ENCODE measurements at places on chromosomes 2 and 18.

DNA sequence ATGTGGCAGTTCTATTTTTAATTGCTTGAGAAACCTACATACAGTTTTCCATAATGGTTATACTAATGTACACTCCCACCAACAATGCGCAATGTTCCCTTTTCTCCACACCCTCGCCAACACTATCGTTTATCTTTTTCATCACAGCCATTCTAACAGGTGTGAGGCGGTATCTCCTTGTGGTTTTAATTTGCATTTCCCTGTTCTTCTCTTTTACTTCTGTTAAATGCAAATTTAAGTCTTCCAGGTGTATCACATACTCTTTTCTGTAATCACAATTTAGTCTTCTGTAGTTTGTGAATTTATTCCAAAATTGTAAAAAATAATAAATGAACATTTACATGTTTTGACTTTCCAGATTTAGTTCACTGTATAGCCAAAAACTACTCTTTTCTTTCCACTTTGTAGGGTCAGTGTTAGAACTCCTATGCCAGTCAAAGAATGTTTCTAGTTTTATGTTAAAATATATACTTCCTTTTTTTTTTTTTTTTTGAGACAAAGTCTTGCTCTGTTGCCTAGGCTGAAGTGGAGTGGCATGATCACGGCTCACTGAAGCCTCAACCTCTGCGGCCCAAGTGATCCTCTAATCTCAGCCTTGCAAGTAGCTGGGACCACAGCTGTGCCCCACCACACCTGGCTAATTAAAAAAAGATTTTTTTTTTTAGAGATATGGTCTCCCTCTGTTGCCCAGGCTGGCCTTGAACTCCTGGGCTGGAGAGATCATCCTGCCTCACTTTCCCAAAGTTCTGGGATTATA lies 15.4 kb upstream of the ACYP2 start:
- DNase-seq = no peak

GRCh38 chr2:28952836-28953211 lies 28.3 kb upstream of the TOGARAM2 start:
- no peak for DNase-seq

DNA sequence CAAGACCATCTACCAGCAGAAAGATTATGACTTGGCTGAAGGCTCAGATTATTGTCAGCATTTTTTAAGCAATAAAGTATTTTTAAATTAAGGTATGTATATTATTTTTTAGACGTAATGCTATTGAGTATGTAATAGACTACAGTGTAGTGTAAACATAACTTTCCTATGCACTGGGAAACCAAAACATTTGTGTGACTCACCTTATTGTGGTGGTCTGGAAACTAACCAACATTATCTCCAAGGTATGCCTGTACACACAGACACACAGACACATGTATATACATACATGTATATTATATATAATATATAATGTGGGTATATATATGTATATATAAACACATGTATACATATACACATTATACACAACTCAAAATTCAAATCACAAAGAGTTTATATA lies 9.1 kb upstream of the TMEFF2 start:
- DNase-seq = no peak

DNA sequence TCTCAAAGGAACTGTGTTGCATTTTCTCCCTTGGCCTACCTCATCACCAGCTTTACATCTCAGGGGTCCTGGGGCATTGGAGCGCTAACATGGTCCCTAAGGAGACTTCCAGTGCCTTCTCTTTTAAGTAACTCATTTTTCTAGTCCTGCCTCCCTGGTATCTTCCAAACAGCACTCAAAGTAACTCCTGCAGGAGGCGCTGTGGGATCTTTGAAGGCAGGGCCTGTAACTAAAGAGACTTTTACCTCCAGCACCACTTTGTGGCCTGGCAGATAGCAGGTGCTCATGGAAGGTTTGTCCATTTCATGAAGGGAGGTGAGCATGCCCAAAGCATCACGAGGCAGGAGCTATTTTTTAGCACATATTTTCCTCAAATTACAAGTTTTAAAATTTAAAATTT lies 411.0 kb upstream of the GYPC start:
- peak; percentile 56 for DNase-seq

DNA sequence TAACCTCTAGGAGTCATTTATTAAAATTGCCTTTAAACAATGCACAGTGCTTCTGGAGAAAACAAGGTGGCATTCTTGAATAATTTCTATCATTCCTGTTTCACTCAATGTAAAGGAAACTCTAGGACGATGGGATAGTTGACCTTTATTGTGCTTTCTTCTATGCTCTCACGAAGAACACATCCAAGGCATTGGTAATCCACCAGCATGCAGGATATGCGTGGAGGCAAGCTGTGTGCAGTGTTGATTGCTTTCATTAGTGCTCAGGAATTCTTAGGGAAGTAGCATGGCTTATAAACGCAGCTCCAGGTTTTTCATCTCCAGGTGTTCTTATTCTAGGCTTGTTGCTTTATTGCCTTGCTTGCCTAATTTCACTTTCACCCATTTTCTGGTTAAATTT lies 58.4 kb upstream of the CAVIN2 start:
- no peak for DNase-seq

DNA sequence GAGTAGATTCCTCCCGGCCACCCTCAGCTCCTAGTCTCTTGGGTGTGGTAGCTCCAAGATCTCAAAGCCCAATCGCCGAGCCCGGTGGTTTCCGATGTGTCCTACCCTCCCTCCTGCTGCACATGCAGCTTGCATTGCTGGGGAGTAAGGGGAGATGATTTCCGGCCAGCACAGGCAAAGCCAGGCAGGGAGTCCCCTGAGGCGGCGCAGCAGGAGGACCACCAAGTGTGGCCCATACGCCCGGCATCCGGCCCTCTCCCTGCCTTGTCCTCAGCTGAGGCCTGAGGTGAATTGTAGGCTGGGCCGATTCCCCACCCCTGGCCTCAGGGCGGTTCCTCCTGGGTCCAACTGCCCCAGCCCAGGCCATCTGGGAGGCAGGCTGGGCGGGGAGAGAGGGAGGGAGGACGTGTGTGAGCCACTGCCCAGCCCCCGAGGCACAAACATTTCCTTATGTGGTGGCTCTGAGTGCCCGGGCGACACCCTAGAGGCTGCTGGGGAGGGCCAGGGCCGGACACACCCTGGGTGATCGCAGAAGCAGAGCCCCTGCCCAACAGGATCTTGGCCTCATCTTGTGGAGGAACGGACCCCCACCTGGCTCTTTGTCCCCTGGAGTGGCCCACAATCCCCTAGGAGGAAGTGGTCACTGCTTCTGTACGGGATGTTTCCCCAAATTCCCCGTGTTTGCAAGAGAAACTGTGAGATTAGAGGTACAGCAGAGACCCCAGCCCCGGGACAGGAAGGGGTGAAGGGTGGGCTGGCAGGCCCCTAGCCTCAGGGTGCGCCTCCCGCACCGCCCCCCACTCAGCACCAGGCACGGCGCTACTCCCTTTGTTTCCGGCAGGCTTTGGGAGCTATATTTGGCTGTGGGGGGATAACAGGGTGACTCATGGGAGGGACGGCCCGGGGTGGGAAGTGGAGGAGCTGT lies 41.9 kb upstream of the PTMA start:
- no peak for DNase-seq

DNA sequence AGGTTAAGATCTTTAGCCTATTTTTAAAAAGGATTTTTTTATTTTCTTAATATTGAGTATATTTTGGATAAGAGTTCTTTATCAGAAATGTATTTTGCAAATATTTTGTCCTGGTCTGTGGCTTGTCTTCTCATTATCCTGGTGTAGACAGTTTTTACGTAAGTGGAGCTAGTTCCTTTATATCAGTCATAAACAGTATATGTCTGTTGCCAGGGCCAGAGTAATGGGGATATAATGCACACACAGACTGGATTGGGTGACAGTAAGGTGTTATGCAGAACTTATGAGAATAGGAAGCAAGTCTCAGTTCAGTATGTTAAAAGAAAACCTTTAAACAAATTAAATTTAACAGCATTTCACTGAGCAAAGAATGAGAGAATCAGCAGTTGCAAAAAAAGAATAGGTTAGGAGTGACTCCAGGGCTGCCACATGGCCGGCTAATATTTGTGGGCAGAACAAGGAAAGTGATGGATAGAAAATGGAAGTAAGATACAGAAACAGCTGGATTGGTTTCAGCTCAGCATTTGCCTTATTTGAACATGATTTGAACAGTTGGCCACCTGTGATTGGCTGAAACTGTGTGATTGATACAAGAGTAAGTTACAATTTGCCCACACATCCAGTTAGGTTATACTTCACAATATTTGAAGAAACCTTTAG lies 61.1 kb upstream of the ZNG1B start:
- no peak for DNase-seq

GRCh38 chr2:70181363-70181956 lies 9.4 kb downstream of the C2orf42 start:
- DNase-seq = no peak

DNA sequence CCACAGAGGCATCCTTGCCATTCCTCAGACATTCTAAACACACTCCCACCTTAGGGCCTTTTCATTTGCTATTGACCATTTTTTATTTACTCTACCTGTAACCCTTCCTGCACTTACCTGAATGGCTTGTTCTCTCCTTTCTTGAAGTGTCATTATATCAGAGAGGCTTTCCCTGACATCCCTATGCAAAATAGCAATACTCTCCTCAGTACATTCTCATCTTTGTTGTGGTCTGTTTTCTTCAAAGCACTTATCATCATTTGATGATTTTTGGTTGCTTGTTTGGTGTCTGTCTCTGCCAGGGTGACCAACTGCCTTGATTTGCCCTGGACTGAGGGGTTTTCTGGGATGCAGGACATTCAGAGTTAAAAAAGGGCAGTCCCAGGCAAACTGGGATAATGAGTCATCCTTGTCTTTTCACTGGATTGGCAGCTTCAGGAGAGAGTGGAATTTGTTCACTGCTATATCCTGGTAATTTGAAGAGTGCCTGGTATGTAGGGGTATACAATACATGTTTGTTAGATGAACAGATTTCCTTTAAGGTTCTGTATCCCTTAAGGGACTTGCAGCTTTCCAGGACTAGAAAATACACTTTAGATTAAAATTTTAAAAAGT lies 102.4 kb downstream of the BABAM2 start:
- DNase-seq = no peak

Measured in stimulated activated CD4-positive, alpha-beta T cell treated with anti-CD3 and anti-CD28 coated beads, Interleukin-2, amount 100 ng/mL, for 24 hours (primary cell).